ENCODE measurements at places on chromosomes 7 and 10.
A peak's percentile ranks its signal among the peaks of the same experiment; 100 is the strongest.

DNA sequence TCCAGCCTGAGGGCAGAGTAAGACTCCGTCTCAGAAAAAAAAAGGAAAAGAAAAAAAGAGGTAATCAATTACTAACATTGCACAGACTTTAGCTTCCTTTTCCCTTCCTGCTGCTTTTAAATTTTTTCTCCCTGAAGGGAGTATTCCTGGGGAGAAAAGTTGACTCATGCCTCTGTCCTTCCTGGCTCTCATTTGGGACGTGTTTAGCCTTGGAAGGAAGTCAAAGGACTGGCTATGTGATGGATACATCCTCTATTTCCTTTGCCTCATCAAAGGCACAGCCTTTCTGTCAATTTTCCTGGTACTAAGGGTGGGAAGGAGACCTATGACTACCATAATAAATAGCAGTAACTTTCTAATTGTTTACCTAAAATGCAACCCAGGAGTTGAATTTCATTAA is 77.6 kb downstream of the ITGA8 start:
- no peak for DNase-seq

- DNase-seq: no peak
Measured at GRCh38 chr10:101774589-101775272, 1.2 kb downstream of the FGF8 start.

GRCh38 chr7:80837345-80837744 is 81.5 kb downstream of the SEMA3C start:
- no peak for DNase-seq

- no peak for DNase-seq
Measured at GRCh38 chr7:1883031-1883761, 213.1 kb downstream of the ELFN1 start.

GRCh38 chr7:27972276-27972675 is 208.3 kb downstream of the JAZF1 start:
- DNase-seq: no peak

DNA sequence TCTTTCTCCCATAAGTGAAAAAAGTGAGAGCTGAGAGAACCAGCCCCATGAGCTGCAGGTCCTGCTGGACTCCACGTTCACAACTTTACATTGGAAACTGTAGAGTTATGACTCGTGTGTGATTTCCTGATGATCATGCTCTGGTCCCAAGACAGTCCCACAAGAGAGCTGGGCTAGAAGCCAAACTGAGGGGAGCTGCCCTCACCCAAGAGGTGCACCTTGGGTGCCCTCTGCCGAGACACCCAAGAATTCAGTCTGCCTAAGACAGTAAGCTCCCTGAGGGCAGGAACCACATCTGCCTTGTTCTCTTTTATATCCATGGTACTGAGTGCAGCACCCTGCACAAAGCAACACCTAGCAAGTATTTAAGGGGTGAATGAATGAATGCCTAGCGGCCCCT is 112.8 kb upstream of the SFMBT2 start:
- no peak for DNase-seq

DNA sequence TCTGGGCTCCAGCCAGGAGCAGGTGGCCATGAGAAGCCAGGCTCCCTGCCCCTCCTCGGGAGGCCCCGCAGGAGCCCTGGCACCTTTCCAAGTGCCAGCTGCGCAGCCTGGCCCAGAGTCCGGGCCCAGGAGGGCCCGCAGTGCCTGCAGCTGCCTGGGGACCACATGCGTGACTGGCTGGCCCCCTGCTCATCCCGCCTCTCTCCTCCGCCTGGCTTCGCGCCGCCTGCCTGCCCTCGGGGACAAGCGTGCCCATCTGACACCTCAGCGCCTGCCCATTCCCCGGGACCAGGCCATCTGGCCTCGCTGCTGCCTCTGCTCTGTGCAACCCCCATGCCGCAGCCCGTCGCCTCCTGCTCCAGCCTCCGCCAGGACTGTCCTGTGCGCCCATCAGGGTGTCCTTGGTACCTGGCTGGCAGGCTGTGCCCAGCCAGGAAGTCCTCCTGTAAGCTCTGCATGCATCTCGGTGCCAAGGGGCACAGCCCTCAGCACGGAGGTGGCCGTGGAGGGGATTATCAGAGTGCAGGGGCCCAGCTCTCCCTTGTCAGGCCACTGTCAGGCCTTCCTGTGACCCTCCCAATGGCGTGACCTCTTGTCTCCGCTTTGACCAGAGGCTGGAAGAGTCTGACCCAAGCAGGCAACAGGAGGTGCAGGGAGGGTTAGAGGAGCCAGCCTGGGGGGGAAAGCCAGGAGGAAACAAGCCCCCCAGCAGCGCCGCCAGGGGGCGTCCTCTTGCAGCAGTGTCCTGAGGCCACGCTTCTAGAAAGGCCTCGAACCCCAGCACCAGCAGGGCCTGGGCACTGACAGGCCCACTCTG is 50.5 kb downstream of the TMEM209 start:
- no peak for DNase-seq

DNA sequence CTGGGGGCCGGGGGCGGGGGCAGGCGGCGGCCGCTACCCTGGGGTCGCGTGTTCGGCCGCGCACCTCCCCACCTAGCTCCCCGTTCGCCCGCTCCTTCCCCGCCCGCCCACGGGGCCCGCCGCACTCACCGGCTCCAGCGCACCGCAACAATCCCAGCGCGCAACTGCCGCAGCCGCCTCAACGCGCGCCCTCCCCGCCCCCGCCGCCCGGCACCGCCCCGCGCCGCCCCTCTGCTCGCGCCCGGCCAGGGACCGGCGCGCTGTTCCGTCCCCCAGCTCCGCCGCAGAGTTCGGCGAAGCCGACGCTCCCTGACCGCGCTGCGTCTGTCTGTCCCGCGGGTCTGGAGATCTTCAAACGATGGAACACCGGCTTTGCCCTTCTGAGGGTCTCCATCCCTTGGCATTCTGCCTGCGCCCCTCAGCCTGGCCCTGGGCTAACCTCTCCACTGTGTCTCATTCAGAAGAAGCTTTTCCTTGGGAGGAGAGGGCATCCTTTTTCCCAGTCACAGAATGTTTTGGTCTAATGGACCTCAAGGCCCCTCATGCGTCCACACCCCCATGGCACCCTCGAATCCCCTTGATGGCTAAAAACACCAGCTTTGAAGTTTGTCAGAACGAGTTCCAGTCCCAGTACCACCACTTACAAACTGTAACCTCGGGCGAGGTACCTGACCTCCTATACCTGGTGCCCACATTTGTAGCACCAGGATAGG is at the start of gene NT5C2:
TSS of gene NT5C2 (minus strand) at position 166 of the 713 bp plus-strand sequence. CDS start 18,314 bp downstream, outside the sequence.
- DNase-seq: no peak

DNA sequence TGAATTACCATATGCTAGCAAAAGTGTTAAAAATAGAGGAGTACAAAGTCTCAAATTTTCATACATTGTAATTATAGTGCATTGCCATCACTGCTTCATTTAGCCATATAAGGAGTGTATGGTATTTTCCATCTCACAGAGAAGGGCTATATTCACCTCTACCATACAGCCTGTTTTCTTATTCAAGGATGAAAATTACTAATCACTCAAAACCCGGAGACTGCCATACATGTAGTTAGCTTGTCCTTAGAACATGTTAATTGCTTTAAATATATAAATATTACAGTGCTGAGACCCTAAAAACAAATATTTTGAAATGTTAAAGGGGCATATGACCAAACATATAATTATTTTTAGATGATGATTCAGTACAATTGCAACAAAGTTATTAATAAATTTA is 49.4 kb downstream of the CPEB3 start:
- no peak for DNase-seq

GRCh38 chr7:75951506-75951905 is 36.6 kb downstream of the POR start:
- DNase-seq: no peak

- no peak for DNase-seq
Measured at GRCh38 chr10:26557641-26558014, 119.5 kb downstream of the APBB1IP start.

- no peak for DNase-seq
Measured at GRCh38 chr7:138700857-138701536, at the start of gene SVOPL. Gene SVOPL, minus strand, starts transcription at chr7:138701362. Its CDS starts 22,317 bp downstream, at chr7:138679045.

- no peak for DNase-seq
Measured at GRCh38 chr7:123023126-123023525, 27.6 kb upstream of the TAS2R16 start.

GRCh38 chr7:100400656-100401055 is 27.4 kb downstream of the PILRA start:
- peak; percentile 38 for DNase-seq

DNA sequence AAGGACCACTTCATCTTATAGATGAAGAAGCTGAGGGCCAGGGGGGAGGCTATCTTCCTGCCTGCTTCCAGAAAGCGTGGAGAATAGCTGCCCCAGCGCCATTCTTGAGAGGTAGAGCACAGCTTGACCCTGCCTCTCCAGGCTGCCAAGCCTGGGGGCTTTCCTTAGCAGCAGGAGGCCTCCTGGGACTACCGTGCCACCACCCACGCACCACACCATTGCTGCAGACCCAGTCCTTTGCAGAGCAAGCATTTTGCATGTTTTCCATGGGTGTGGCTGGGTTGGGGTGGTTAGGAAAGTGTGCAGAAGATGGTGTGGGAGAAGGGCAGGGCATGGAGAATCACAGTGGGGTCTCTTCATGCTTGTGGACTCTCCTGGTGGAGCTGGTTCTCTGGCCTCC is 64.9 kb downstream of the TBXAS1 start:
- no peak for DNase-seq

DNA sequence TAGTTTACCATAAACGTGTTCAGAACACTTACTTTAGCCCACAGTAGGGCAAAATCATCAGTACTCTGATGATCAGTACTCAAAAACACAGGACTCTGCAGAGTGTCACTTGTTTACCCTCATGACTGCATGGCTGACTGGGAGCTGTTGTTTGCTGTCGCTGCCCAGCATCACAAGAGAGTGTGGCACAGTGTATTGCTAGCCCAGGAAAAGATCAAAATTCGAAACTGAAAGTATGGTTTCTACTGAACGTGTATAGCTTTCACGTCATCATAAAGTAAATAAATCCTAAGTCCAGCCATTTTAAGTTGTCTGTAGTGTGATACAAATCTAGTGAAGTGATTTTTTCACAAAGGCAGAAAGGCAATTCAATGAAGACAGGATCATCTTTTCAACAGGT is 184.6 kb downstream of the RAMP3 start:
- no peak for DNase-seq

- no peak for DNase-seq
Measured at GRCh38 chr7:158255558-158255957, 332.1 kb downstream of the PTPRN2 start.

DNA sequence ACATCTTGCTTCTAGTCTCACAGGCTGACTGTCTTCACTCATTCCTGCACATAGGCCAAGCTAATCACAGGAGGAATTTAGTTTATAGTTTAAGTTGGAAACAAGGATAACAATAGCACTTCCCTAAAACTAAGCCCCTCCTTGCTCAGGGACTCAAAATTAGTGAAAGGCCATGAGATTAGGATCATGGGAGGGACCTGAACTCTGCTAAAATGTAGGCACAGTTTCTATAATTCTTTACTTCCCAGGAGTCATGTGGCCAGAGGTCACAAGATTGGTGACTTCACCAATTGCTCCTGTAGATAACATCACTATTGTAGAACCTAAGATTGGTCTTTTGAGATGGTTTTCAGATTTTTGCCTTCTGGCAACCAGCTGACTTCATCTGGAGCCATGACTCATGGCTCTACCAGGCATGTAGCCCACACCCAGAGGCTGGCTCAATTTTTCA is 14.8 kb upstream of the UPP1 start:
- DNase-seq: no peak

DNA sequence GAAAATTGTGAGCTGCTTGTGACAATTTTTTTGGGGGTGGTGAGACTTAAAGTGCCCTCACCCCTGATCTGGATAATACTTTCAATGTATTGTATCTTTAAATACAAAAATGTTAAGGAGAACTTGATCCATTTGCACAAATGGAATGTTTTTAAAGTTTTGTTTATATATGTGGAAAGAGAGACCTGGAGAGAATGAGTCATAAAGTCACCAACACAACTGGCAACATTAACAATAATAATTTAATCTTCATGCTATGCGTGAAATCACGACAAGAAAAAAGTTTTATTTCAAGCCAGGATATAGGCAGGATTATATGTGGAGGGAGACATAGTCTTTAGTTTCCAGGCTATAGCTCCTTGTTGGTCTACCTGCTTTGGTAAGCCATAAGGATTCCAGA is 537.5 kb downstream of the GPAM start:
- DNase-seq: no peak
